Nucleus accumbens (tissue), 56 donors: ENCODE measurements at places on chromosomes 7 and 10.

GRCh38 chr10:69045441-69046300 is 42.2 kb upstream of the SRGN start:
- no peak for DNase-seq

GRCh38 chr10:70692043-70692603 is 19.8 kb downstream of the ADAMTS14 start:
- no peak for DNase-seq

GRCh38 chr7:158520825-158521224 is 66.8 kb downstream of the PTPRN2 start:
- no peak for DNase-seq

DNA sequence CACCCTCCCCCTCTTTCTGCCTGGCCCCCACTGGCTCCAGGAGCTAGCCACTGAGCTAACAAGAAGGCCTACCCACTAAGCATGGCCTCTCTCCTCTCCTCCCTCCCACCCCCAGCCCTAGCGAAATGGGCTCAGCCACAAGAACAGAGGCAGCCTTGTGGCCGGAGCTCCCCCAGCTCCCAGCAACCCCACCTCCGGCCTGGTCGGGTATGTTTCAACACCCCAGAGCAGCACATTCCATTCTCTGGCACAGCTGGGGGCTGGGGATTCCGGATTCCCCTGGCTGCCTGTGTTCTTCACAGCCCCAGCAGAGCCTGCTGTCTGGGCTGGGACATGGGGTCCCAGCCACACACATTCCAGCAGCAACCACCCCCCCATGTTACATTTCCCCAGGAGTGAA is 9.0 kb downstream of the SFRP5 start:
- DNase-seq, result peak; percentile 16

GRCh38 chr10:42732266-42732665 is 50.3 kb upstream of the BMS1 start:
- no peak for DNase-seq

- DNase-seq, result no peak
Observed at GRCh38 chr10:1960982-1961381, 223.7 kb upstream of the ADARB2 start.

GRCh38 chr7:47418601-47419309 is 163.2 kb downstream of the TNS3 start:
- DNase-seq, result no peak

DNA sequence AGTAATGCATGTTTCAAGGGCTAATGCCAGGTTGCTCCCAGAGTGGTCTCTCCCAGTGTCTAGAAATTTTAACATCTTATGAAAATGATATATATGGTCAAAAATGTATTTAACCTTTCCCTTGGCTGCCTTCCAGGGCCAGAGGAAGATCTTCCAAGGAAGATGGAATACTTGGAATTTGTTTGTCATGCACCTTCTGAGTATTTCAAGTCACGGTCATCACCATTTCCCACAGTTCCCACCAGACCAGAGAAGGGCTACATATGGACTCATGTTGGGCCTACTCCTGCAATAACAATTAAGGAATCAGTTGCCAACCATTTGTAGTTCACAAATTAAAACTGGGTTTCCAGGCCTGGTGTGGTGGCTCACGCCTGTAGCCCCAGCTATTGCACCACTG is 9.0 kb downstream of the GATAD1 start:
- no peak for DNase-seq

DNA sequence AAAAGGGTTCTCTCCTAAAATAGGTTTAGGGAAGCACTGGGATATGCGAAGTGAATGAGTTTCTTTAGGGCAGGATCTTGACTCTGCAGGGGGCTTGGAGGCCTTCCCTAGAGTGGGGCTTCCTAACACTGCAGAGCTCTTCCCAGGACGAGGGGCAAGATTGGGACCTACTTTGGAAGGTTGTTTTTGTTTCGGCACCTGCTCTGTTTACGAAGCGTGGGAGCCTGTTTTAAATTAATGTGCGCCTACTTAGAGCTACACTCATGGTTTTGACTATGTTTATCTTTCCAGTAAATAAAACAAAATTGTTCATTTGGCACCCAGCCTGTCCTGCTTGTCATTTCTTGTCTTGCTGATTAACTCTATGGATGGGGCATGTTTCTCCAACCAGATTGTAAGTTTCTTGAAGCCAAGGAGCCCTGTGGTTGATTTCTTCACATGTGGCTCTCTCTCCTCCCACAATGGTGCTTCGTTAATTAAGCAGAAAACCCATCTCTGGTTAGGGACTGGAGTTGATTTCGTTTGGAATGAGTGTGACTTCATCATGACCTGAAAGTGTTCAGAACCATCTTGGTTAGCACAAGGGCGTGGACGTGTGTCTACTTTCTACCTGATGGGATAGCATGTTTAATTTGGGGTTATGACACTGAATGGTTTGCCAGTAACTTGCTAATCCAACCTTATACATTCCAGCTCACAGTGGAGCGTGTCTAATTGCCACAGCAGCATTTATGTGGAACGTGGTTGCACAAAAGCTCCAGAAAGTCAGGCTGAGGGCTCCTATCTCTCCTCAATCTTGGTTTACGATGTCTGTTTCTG is 98.1 kb downstream of the TCF7L2 start:
- DNase-seq, result no peak

DNA sequence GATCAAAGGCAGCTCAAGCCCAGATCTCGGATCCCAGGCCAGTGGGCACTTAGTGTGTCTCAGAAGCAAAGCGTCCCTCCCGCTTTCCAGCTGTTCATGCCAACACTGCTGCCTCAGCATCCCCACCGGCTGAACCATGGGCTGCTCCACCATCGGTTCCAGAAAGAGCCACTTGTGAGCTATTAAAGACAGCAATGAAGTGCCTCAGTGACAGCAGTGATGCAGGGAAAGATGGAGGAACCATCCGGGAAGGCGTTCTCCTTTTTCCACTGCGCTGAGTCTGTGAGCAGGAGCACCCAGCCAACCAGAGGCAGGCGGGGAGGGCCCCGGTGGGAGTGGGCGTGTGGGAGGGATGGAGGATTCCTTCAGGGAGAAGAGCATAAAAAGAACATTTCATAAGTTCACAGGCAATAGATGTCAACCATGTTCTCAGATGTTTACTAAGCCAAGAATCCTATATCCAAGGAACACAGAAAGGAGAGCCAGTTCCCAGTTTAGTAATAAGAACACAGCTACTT is 96.2 kb upstream of the MKI67 start:
- DNase-seq, result no peak

GRCh38 chr10:90652519-90652918 is 205.3 kb downstream of the HTR7 start:
- no peak for DNase-seq

GRCh38 chr10:92850185-92850584 is 1.9 kb downstream of the EXOC6 start:
- DNase-seq, result no peak

GRCh38 chr10:50421026-50421719 is 169.9 kb upstream of the ASAH2 start:
- peak; percentile 11 for DNase-seq

- DNase-seq, result no peak
Observed at GRCh38 chr10:44976352-44977198, 2.0 kb downstream of the DEPP1 start.

GRCh38 chr7:67817481-67817880 is 820.8 kb downstream of the TYW1 start:
- no peak for DNase-seq

DNA sequence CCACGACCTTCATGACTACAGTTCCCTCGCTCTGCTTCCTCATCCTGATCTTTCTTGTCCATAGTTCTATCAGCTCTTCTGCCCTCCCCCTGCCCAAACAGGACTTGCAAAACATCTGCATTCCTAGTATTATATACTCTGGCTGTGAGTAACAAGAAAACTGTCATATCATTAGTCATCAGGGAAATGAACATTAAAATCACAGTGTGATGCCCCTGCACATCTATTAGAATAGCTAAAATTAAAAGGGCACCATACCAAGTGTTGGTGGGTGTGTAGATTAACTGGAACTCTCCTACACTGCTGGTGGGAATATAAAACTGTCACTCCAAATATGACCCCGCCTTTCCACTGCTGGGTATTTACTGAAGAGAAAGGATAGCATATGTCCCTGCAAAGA is 141.8 kb downstream of the C7orf25 start:
- no peak for DNase-seq

GRCh38 chr10:77746047-77746707 is 108.6 kb upstream of the KCNMA1 start:
- DNase-seq, result no peak

- DNase-seq, result no peak
Observed at GRCh38 chr7:36116347-36117202, 36.5 kb upstream of the EEPD1 start.

- no peak for DNase-seq
Observed at GRCh38 chr10:3873728-3874461, 88.9 kb upstream of the KLF6 start.

- DNase-seq, result no peak
Observed at GRCh38 chr7:137820156-137820555, 26.6 kb downstream of the DGKI start.

DNA sequence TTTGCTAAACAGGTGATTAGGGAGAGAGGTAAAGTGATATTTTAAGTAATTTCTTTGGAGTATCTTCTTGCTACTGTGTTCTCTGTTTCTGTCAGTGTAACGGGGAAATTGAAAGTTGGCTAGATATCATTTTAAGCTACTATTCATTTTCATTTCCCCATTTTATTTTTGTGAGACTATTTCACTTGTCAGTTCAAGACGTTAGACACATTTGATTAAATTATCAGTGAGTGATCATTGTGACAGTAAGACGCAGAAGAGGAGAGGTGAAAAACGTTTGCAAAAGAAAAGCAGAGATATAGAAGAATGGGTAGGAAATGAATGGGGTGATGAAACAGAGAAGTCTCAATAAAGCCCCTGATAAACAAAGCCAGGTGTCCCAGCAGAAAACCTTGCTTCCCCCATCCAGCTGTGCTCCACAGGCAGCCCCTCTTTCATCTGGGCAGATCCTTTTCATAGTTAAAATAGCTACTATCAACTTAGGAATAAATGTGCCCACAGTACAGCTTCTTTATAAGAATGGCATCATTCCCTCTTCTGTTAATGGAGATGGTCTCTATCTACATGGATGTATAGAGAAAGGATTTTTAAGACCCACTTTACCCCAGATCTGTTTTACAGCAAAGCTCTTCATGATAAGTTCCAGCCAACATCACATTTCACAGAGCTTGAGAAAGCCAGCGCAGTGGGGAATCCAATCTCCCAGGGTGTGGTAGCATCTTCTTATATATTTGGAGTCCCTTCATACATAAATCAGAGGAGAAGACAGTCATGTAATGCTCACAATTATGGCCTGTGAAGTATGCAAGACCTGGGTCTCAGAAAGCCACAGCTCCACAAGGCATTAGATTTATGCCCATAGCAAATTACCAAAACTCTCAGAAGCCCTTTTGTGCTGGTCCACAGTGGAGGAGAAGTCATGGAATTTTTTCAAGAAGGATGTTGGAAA is 138.1 kb upstream of the ITGB1 start:
- no peak for DNase-seq

DNA sequence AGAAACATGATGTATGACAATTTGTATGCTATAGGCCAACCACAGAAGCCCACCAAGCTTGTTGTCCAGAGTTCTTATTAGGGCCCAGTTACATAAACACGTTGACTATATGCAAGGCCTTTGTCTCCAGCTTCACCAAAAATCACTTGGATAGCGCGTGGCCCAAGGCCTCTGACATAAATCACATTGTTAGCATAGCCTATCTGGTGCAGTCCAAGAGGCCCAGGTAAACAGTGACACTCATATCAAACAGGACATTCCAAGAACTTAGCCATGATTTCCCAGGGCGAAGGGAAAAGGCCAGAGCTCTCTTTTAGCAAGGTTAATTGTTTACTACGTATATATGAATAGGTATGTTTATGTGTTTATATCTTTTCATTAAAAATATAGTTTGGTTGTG is 337.2 kb upstream of the CELF2 start:
- DNase-seq, result no peak

DNA sequence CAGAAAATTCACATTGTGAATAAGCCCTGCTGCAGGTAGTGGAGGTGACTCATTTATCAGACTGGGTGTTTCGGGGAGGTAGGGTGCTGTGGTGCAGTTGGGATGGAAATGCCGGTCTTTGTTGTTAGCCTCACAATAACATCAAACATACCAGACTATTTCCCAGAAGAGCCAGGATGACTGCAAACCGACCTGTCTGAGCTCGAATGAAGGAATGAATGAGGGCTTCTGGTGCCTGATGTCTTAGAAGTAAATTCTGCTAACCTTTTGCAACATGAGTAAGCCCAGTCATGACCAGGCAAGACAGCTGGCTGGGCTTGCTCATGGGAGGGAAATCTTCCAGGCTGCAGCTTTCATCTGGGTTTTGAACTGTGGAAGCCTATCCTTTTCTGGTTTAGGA is 2.4 kb upstream of the VDAC2 start:
- DNase-seq, result no peak

- DNase-seq, result no peak
Observed at GRCh38 chr7:390761-391410, 100.9 kb downstream of the FOXL3 start.

DNA sequence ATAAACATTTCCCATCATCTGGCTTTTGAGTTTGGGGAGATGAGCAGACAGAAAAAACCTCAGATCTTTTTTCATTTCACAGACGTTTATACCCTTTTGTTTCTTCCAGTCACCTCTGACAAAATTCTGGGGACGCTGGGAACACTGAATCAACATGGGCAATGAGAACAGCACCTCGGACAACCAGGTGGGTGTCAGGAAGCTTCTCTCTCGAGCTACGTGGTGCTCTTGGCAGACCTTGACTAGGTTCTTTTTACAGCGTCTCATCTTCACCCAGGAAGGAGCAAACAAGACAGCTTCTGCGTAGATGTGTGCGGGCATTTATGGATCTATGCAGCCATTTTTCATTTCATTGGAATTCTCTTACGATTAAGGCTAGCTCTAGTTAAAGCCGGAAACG is 32.9 kb downstream of the TACC2 start:
- DNase-seq, result no peak

DNA sequence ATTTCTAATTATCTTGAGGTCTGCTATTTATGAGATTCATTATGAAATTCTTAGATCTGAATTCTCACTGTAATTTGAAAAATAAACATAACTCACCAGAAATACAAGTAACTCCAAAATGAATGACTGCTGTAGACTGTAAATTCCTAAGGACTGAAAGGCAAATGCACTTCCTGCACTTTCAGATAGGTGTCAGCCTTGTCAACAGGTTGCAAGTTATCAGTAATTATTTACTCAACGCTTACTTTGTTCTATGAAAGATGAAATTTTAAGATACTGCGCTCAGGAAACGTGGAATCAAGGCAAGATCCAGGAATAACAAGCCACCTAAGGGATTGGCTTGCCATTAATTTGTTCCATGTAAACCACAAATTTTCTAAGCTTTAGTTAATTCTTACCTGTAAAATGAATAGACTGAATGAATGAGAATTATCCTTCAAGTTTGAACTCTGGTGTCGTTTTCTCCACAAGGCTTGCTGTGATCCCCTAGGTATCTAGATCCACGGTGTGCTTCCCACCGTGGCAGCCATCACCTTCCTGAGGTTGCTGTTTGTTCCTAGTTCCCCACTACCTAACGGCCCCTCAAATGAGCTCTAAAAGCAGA is 12.6 kb downstream of the DHX32 start:
- no peak for DNase-seq

DNA sequence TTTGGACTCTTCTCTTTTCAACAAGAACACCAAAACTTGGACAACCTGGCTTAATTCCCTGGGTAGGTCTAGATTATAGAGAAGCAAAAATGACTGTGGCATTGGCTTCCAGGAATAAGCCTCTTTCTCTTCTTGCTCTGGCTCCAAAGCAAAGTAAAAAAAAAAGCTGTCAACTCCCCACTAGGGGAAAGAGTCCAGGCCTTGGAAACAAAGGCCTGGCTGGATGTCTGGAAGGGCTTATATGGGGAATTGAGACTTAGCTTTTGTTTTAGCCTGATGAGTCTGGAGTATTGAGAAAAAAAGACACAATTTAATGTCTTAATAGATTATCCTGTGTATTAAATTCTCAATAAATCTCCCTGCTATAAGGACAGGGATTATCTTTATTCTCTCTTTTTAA is 300.6 kb downstream of the SORCS3 start:
- DNase-seq, result no peak
